Vagina (tissue), 2 donors: ENCODE measurements at places on chromosomes 7 and 10.

GRCh38 chr10:97916586-97916985 lies 66.9 kb downstream of the GOLGA7B start:
- DNase-seq = no peak

DNA sequence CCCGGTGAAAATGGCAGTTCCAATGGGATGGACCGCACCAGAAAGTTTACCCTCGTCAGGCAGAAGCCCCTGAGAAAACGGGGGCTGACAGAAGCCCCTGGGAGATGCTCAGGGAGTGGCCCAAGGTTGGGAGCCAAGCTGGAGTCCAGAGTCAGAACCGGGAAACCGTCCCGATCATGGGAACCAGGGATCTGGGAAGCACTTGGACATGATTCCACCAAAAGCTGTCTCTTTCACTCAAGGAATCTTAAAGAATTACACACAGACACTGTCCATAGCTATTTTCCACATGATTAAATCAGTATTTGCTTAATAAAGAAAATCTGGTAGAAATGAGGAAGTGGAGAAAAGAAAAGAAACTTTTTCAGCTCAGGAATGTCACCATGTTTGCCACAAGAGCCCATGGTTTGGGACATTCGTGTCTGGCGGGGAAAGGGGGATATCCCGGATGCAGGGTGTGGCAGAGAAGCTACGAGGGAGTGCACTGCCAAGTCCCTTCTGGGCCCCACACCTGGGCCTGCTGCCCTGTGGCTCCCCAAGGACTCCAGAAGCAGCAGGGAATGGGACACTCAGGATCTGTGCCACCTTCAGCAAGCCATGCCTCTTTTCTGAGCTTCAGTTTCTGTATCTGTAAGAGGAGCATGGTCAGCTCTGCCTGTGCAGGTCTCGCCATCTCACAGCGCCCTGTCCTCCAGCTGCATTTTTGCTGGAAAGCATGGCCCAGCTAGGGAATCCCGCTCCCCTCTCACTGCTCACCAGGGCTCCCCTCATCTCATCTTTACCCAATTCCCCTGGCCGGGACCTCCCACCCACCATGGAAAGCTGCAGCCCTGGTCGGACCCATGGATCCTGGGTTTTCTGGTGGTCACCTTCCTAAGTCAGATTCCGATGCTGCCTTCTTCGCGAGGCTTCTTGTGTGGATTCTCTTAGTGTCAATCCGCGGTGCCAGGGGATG lies 225.1 kb upstream of the GRB10 start:
- no peak for DNase-seq

- DNase-seq = no peak
These were observed 53.9 kb upstream of the HABP2 start for GRCh38 chr10:113498997-113499396.

DNA sequence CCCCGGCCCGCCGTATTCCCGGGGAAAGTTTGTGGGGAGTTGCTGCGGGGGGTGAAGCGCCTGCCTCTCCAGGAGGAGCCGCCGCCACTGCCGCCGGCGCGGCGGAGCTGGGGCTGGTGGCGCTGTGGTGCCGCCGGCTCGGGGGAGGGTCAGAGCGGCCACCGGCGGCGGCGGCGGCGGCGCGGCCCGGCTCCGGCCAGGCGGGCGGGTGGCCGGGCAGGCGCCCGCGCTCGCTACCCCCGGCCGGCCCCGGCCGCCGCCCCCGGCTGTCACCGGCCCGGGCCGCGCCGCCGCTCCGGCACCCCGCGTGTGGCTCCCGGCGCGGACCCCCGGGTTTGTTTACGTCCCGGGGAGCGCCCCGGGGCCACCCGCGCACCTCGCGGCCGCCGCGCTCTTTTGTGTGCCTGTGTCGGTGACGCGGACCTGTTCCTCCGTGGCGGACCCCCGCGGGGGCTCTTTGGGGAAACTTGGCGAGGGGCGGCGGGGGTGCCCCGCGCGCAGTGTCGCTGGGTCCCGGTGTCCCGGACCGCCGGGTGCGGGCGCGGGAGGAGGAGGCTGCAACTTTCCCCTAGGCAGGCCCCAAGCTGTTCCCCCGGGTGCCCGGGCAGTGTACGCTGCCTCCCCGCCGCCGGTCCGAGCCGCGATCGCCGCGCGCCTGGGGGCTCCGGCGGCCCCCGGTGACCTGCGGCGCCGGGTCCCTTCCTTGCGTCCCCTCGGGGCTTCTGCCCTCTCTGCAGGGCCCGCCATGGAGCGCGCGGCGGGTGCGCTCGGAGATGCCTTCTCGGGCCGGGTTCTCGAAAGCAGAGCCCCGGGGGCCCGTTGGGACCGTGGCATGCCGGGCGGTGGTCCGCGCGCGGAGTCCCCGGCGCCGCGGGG lies 593 bp upstream of the CUX1 start:
- no peak for DNase-seq

- DNase-seq = no peak
These were observed 252.4 kb downstream of the DIP2C start for GRCh38 chr10:436911-437665.

DNA sequence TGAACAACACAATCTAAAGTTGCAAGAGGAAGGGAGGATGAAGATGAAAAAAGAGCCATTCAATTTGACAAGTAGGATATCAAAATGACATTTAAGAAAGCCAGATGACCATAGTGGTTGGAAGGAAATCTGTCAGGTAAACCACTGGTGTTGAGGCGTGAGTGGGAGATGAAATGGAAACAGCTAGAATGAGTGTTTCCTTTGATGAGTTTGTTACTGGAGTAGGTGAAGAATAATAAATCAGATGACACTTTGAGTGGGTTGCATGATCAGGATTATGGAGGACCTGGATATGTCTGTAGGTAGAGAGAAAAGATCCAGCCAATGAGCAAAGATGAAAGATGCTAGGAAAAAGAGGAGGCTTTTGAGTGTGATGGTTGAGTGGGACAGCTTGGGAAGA lies 33.1 kb downstream of the AKR1B1 start:
- DNase-seq = no peak

GRCh38 chr10:26359670-26360069 lies 78.5 kb upstream of the APBB1IP start:
- no peak for DNase-seq
